CD8-positive, alpha-beta T cell (primary cell): ENCODE measurements at places on chromosomes 1 and 21.

DNA sequence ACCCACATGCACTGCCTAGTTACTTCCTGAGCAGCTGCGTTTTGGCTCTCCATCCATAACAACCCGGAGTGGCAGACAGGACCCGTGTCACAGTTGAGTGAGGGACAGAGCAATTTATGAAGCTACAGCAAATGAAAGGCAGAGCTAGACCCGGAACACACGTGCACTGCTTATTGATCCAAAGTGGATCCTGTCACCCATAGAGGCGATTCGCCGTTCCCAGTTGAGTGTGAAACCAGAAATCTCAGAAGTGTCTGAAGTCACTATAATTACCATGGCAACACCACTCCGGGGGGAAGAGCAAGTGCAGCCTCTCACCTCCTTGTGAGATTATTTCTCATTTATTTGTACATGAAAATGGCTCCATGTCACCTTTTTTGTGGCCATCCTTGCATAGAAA, 365.2 kb downstream of the DSCAM start:
- no peak for DNase-seq

DNA sequence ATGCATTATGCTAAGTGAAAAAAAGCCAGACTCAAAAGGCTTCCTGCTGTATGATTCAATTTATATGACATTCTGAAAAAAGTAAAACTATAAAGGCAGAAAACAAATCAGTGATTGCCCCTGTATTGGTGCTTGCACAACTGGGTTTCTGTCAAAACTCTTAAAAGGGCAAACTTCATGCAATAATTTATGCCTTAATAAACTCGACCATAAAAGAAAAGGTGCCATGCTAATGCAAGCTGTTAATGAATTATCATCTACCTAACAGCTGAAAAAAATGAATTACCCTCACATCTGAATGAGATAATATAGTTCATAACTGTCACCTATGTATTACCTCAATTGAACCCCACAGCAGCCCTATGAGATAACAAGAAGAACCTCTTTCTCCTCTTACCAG, 120.8 kb upstream of the ATP1A1 start:
- no peak for DNase-seq

- DNase-seq: no peak
Observed at GRCh38 chr1:51661081-51661518, 44.2 kb downstream of the OSBPL9 start.

- no peak for DNase-seq
Observed at GRCh38 chr21:36697060-36697850, 1.7 kb upstream of the SIM2 start.

DNA sequence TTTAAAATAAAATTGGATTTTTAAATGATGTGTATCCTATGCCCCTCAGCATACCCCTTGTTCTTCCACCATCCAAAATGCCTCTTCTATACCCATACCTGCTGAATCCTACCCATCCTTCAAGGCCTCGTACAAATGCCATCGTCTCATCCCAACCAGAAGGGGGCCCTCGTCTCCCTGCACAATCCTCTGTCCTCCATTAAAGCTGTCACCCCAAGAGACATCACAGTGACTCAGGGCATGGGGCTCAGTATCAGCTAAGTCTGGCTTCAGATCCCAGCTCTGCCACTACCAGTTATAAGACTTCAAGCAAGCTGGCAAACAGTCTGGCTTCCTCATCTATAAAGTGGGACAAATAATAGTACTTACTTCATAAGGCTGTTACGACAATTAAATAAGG, 23.8 kb downstream of the IGFN1 start:
- DNase-seq: no peak

- no peak for DNase-seq
Observed at GRCh38 chr21:32192291-32193097, 86.4 kb downstream of the MIS18A start.

- no peak for DNase-seq
Observed at GRCh38 chr1:66606362-66607065, 72.6 kb downstream of the SGIP1 start.
